Fibroblast of skin of right quadriceps (primary cell): ENCODE measurements at places on chromosomes 4 and X.

GRCh38 chr4:38209654-38210053 is 249.5 kb downstream of the PTTG2 start:
- no peak for DNase-seq

- no peak for DNase-seq
These were observed 911 bp upstream of the ELK1 start for GRCh38 chrX:47651043-47651905.

GRCh38 chrX:111868726-111869638 is 7.0 kb upstream of the TRPC5OS start:
- no peak for DNase-seq

DNA sequence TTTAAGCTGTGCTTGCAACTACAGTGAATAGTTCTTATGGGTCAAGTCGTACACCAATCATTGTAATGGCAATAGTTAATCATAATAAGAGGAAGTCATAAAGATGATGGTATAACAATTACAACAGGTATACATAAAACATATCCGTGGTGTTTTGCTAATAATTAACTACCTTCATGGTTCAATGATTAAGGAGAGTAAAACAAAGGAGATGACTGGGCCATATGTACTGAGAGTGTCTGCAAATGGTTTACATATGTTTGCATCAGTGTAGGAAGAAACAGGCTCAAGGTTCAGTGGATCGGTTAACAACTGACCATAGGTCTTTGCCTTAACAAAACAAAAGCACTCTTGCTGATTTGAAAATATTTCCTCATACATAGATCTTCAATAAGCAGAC is 253.0 kb downstream of the COX7B2 start:
- DNase-seq: no peak

- DNase-seq: no peak
These were observed 472.8 kb downstream of the TMA16 start for GRCh38 chr4:163967263-163967662.

DNA sequence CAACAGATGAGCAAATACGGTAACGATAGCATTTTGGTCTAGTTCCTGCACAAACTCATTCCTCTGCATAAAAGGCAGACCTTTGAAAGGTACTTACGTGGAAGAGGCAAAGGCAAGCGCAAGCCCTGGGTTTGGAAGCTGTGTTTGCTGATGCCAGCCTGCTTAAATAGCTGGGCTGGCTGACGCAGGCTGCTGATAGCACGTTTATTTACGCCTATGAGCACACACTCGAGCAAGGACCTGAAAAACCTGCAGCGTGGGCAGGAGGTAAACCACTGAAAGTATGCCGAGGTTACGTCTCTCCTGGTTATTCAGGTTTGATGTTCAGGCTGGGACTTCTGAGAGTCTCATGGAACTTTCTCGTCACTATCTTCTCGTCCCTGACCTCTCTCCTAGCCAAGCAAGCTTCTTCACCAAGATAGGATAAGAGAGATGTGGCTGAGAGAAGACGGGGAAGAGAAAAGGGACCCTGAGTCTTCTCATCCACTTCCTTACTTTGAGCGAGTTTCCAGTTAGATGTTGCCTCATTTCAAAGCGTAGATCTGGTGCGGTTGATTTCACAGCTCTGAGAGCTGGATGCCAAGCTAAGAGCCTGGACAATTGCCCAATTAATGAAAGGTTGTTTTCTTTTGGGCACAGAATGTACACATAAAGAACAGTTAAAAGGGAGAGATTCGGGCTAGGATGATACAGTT is at the start of gene HOPX:
Gene HOPX, minus strand, starts transcription at position 139 of the 695 bp plus-strand sequence. CDS start 23,480 bp downstream, outside the sequence.
- DNase-seq: no peak

DNA sequence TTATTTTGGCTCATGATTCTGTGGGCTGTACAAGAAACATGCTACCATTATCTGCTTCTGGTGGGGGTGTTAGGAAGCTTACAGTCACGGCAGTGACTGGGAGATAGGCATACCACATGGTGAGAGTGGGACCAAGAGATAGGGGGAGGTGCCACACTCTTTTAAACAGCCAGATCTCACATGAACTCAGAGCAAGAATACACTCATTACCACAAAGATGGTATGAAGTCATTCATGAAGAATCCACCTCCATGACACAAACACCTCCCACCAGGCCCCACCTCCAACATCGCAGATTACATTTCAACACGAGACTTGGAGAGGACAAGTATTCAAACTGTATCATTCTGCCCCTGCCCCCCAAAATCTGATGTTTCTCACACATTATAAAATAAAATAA is 2396.7 kb downstream of the PCDH7 start:
- DNase-seq: peak; percentile 13

- peak; percentile 44 for DNase-seq
These were observed 3.3 kb downstream of the PDLIM5 start for GRCh38 chr4:94455081-94455480.
